Glutamatergic neuron (in vitro differentiated cells): ENCODE measurements at places on chromosomes 5 and 9. TPM values are rescaled to one million over a fixed set of nuclear protein-coding genes. Genes with fewer than 3 reads are reported as not detected.

GRCh38 chr5:178580271-178580955 is 9.8 kb downstream of the COL23A1 start:
- DNase-seq, result no peak
- peaks cover 7% of the 10 kb centered on the region for H3K27me3 ChIP-seq
- no peak overlapping the region for H3K27ac ChIP-seq

- no peak for DNase-seq
- H3K36me3 ChIP-seq, result peaks cover 14% of the 10 kb centered on the region
- no peak overlapping the region for H3K4me3 ChIP-seq
- H3K4me1 ChIP-seq, result no peaks in the 10 kb centered on the region
These were observed 79.4 kb downstream of the SPTLC1 start for GRCh38 chr9:92035687-92036410.

PDE8B gene
- 1.1 TPM for total RNA-seq

GOLM1 gene
- 95.2 TPM for total RNA-seq

TRAF1 gene
- total RNA-seq, result 1.6 TPM

DNA sequence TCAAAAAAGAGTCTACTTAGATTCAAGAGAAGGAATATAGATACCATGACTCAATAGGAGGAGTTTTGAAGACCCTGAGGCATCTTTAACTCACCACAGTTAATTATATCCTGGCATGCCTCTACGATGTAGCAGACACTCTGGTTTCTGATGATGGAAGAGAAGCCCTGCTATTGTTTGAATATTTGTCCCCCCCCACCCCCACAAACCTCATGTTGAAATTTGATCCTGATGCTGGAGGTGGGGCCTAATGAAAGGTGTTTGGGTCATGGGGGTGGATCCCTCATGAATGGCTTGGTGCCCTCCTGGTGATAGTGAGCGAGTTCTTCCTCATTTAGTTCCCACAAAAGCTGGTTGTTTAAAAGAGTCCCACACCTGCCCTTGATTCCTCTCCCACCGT is 147.9 kb upstream of the TBCA start:
- H3K4me3 ChIP-seq, result peak overlapping the region; percentile 16
- H3K27me3 ChIP-seq, result no peaks in the 10 kb centered on the region
- DNase-seq, result no peak
- no peak overlapping the region for H3K27ac ChIP-seq

SGCD gene
- total RNA-seq, result 0.20 TPM

- H3K27me3 ChIP-seq, result peaks cover 5% of the 10 kb centered on the region
- no peaks in the 10 kb centered on the region for H3K36me3 ChIP-seq
- no peak overlapping the region for H3K4me3 ChIP-seq
- H3K27ac ChIP-seq, result no peak overlapping the region
These were observed 10.9 kb upstream of the FCN1 start for GRCh38 chr9:134928436-134929192.

- no peak overlapping the region for H3K27ac ChIP-seq
- DNase-seq, result no peak
- no peak overlapping the region for H3K4me3 ChIP-seq
These were observed 57.4 kb upstream of the CDH12 start for GRCh38 chr5:22910523-22910922.

DNA sequence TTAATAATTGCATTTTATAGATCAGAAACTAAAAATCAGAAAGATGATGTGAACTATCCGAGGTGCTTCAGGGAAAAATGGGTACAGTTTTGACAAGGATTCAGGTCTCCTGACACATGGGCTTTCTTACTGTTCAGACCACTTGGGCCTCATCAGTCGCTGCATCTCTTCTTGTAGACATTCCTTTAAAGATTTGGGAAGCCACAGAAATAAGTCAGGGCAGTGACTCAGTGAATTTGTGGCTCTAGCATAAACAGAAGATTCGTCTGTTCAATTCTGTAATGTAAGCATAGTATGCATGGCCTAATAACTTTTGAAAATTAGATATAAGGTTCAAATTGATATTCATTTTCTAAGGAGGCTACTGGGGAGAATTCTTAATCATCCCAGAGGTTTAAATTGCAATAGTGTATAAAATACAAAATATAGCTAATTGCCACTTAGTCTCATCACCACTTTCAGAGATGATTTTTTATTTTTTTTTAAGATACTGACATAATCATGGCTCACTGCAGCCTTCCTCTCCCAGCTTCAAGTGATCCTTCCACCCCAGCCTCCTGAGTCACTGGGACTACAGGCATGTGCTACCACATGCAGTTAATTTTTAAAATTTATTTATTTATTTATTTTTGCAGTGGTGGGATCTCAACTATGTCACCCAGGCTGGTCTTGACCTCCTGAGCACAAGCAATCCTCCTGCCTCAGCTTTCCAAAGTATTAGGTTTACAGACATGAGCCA is 48.9 kb downstream of the RASEF start:
- no peak overlapping the region for H3K27ac ChIP-seq
- DNase-seq, result no peak
- H3K27me3 ChIP-seq, result no peaks in the 10 kb centered on the region
- no peaks in the 10 kb centered on the region for H3K36me3 ChIP-seq

CCNJL gene
- 123 TPM for total RNA-seq

MARCOL gene
- total RNA-seq, result not detected

DNA sequence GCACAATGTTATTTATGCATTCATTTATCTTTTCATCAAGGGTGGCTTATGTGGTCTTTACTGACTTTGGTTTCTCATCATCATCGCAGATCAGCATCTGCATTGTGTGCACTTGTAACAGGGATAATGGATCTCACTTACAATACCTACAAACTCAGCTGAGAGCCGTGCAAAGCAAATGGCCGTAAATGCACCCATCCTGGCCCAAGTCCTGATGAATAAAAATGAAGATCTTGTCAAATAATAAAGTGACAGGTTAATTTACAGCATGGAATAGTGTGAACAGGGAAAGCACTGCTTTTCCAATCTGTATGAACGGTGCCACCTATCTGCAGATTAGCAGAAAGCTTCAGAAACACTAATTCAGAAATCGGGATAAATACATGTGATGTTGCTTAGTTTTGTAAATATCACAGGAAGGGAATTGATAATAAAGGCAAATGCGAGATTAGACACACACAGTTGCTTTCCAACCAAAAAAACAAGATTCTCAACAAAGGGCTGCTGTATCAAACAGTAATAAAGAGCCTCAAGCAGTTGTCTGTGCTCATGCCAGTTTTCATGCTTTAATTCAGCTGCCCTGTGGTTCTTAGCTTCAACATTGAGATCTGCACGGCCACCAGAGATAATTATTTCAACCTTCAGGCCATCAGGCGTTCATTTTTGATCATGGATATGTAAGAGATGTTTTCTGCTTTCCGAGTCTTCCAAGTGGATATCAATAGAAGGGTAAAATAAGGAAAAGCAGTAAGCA is 153.4 kb upstream of the POU5F2 start:
- peaks cover 5% of the 10 kb centered on the region for H3K4me1 ChIP-seq
- no peak overlapping the region for H3K27ac ChIP-seq
- no peaks in the 10 kb centered on the region for H3K36me3 ChIP-seq
- H3K4me3 ChIP-seq, result no peak overlapping the region
- DNase-seq, result no peak

MRPS30 gene
- 40.7 TPM for total RNA-seq

DNA sequence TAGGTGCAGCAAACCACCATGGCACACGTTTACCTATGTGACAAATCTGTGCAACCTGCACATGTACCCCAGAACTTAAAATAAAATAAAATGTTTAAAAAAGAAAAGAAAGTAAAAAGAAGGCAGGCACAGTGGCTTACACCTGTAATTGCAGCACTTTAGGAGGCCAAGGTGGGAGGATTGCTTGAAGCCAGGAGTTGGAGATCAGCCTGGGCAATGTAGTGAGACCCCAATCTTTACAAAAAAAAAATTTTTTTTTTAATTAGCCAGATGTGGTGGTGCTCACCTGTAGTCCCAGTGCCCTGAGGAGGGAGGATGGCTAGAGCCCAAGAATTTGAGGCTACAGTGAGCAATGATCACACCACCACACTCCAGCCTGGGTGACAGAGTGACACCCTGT is 12.5 kb upstream of the LHFPL2 start:
- no peak overlapping the region for H3K4me3 ChIP-seq
- peaks cover 2% of the 10 kb centered on the region for H3K27me3 ChIP-seq

GRCh38 chr9:37271679-37272078 is 150.8 kb upstream of the GRHPR start:
- no peaks in the 10 kb centered on the region for H3K27me3 ChIP-seq
- peaks cover 5% of the 10 kb centered on the region for H3K36me3 ChIP-seq
- DNase-seq, result no peak
- no peak overlapping the region for H3K4me3 ChIP-seq
- H3K27ac ChIP-seq, result no peak overlapping the region

DNA sequence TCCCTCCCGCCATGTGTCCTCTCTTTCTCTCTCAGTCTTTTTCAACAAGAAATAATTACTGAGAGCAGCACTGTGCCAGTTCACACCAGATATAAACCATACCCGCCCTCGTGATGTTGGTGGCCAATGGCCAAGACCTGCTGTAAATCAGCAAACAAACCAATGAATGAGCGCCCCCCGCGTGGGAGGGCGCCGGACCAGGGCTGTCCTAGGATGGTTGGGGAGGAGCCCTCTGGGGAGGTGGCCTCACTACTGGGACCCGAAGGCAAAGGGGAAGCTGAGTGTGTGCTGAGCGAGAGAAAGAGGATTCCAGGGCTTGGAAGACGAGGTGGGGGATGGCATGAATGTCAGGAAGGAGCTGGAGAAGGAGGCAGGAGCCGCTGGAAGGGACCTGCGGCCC is 51.2 kb upstream of the BARHL1 start:
- no peak for DNase-seq
- no peak overlapping the region for H3K4me3 ChIP-seq
- no peaks in the 10 kb centered on the region for H3K27me3 ChIP-seq
- no peak overlapping the region for H3K27ac ChIP-seq

DNA sequence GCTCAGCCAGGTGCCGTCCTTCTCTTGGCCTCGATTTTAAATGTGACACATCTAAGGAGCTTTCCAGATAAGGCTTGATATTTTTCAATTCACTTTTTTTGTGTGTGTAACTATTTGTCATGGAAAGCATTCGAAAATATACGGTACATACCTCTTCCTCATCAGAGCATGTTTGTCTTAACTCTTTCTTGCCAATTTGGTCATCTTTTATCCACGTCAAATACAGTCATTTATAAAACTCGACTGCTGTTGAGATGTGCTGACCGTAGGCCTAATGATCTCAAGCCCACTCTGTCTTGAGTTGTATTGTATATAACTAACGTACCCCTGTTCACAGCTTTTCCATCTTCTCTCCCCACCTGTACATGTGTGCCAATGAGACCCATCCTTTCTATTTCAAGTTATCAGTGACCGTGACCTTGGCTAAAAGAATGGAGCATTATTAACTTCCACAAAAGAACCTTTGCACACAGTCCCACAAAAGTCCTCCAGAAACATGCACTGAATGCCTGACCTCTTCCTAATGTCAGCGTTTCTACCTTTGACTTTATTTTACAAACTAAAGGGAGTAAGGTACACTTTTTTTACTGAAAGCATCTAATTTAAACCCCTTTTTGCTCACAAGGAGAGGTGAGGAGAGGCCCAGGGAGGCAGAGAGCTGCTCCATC is 61.6 kb downstream of the IPPK start:
- DNase-seq, result no peak
- H3K27ac ChIP-seq, result peak overlapping the region; percentile 69
- H3K4me3 ChIP-seq, result no peak overlapping the region
- H3K36me3 ChIP-seq, result peaks cover 19% of the 10 kb centered on the region
- peaks cover 8% of the 10 kb centered on the region for H3K4me1 ChIP-seq
- peaks cover 9% of the 10 kb centered on the region for H3K27me3 ChIP-seq

- no peaks in the 10 kb centered on the region for H3K36me3 ChIP-seq
- no peak overlapping the region for H3K27ac ChIP-seq
- H3K4me1 ChIP-seq, result peaks cover 5% of the 10 kb centered on the region
- H3K27me3 ChIP-seq, result peaks cover 7% of the 10 kb centered on the region
- no peak for DNase-seq
These were observed 26.1 kb downstream of the TNIP1 start for GRCh38 chr5:151054709-151055108.

ZNF879 gene
- 5.7 TPM for total RNA-seq

ARHGEF28 gene
- total RNA-seq, result 0.47 TPM
